ENCODE measurements at places on chromosomes 4 and X.

- DNase-seq, result no peak
Measured at GRCh38 chrX:8927701-8928100, 106.2 kb downstream of the FAM9B start.

DNA sequence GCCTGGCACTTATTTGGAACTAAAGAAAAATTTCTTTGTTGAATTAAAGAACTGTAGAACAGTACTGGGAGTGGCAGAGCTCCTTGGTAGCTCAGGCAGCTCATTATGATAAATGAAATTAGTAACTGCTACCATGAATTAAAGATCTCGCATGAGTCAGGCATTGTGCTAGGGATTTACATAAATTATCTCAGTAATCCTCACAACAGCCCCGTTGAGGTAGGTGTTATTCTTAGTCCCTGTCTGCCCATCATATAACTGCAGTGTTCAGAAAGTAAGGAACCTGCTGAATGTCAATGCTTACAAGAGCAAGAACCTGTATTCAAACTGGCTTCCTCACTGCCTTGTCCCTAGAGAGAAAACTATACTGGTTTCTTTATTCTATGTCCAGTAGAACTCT is 108.3 kb downstream of the NLGN4X start:
- DNase-seq, result no peak

GRCh38 chr4:3041192-3042142 is 32.9 kb downstream of the HTT-AS start:
- DNase-seq, result peak; percentile 69

- DNase-seq, result peak; percentile 27
Measured at GRCh38 chr4:26020083-26020668, 106.2 kb downstream of the SMIM20 start.

DNA sequence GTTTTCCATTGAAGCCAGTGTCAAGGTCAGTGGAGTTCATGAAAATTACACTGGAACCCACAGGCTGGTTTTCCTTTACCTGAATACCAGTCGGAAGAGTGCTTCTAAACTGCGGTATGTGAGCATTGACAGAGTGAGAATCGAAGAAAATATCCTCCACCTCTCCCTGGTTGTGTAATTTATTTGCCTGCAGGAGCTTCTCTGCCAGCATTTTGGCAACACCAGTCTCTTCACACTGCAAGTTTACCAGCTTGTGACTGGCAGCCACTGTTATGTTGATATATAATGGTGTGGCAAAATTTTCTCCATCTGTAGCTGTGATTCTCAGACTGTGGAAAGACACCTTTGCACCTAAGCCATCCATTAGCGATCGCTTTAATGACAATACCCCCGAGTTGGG is 16.1 kb downstream of the FAT1 start:
- no peak for DNase-seq

GRCh38 chr4:13633671-13634070 is 6.1 kb upstream of the BOD1L1 start:
- no peak for DNase-seq

- DNase-seq, result no peak
Measured at GRCh38 chr4:136862653-136863052, 669.6 kb downstream of the PCDH18 start.

DNA sequence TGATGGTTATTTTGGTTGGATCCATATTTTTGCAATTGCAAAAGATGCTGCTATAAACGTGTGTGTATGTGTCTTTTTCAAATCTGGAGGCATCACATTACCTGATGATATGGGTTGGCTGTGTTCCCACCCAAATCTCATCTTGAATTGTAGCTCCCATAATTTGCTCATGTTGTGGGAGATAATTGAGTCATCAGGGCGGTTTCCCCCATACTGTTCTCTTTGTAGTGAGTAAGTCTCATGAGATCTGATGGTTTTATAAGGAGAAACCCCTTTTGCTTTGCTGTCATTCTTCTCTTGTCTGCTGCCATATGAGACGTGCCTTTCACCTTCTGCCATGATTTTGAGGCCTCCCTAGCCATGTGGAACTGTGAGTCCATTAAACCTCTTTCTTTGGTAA is 33.4 kb downstream of the APOOL start:
- no peak for DNase-seq

GRCh38 chr4:182337366-182337765 is 94.2 kb downstream of the TENM3 start:
- DNase-seq, result no peak

- DNase-seq, result no peak
Measured at GRCh38 chrX:42809569-42809968, 31.6 kb upstream of the PPP1R2C start.

DNA sequence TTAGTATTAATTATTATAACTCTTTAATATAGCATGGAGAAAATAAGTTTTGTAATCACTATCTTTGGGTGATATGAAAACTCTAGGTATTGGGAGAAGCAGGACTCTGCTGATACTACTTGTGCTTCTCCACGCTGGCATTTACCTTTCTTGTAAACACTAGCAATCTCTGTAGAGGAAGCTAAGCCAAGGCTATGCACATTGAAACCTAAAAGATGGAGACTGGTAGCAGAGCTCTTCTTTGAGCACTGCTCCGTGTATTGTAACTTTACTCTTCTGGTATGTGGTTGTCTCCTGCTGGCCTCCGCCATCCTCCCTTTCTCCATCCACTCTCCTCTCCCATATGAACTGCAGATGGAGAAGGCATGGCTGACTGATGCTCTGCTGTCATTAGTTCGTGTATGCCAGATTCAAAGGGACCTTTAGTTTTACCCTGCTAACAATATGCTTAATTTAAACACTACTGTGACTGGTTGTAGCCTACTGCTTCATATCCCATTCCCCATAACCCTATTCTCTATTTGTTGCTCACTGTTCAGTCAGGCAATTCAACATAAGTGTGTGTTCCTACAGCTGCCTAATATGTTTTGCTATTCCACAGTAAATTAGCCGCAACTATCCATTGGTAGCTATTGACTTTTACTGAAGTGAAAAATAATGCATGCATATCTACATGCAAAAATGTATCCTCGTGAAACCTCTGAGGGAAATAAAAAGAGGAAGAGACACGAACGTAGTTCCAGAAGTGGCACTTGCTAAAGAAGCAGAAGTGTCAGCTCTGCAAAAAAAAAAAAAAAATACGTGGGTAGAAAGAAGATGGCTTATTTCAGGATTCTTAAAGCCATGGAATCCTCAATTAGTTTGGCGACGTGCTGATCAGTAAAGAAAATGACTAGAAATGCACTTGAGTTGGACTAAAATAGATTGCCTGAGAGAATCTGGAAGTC is 55.6 kb upstream of the CCSER1 start:
- no peak for DNase-seq

- no peak for DNase-seq
Measured at GRCh38 chr4:100147198-100147597, 43.1 kb downstream of the DDIT4L start.

DNA sequence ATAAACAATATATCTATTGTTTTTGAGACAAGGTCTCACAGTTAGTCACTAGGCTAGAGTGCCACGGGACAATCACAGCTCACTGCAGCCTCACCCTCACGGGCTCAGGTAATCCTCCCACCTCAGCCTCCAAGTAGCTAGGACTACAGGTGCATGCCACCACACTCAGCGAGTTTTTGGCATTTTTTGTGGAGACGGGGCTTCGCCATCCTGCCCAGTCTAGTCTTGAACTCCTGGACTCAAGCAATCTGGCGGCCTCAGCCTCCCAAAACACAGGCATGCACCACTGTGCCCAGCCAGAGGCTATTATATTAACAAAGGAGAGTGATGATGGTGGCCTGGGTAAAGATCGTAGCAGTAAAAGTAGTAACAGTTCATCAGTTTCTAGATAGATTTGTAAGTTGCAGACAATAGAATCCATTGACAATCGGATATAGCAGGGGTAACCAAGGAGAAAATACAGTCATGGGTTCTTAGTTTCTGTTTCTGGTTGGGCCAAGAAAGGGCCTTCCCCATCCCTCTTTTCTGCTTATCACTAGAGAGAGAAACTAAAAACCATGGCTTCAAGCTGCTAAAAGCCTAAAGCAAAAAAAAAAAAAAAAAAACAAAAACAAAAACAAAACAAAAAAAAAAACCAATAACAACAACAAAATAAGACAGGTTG is 60.6 kb downstream of the ANXA10 start:
- DNase-seq, result no peak

GRCh38 chr4:76211769-76212708 is 1.6 kb downstream of the SCARB2 start:
- no peak for DNase-seq

DNA sequence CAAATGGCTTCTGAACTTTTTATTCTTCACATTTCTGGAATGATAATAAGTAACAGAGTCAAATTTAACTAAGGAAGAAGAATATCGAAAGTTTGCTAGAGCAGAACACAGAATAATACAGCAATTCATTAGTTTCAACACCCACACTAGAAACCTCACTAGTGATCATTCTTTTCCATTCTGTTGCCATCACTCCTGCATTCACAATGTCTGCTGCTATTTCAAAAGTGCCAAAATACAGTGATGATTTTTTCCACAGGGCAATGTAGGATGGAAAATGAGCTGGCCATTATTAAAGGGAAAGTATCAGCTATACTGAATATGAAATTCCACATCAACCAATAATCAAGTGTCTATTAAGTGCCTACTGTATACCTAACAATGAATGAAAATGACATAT is 186.7 kb downstream of the USP46 start:
- DNase-seq, result no peak

- DNase-seq, result no peak
Measured at GRCh38 chr4:185307136-185307950, 88.4 kb downstream of the LRP2BP start.

GRCh38 chr4:101794806-101795205 is 4.3 kb downstream of the BANK1 start:
- no peak for DNase-seq

GRCh38 chrX:17738737-17739535 is 1.6 kb downstream of the SCML1 start:
- DNase-seq, result no peak

DNA sequence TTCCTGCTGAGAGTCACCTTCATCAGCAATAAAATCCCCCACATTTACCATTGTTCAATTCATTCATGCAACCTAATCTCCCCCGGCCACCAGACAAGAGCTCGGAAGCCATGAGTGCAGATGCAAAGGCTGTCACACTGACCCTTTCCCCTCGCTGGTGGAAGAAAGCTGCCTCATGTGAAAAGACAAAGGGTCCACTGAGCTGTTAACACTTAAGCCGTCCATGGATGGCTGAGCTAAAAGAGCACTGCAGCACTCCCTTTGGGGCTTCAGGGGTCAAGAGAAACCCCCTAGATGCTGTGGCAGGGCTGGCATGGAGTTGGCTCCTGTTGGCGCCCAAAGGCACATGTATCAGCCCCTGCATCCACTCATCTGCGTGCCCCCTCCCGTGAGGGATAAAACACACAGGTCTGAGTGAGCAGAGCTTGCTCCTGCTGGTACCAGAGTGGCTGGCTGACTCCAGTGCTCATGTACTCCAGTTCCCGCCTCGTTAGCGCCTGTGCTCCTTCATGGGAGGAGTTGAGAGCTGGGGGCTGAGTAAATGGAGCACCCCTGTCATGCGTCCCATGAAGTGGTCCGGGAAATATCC is 216.5 kb downstream of the PDHA2 start:
- DNase-seq, result no peak

DNA sequence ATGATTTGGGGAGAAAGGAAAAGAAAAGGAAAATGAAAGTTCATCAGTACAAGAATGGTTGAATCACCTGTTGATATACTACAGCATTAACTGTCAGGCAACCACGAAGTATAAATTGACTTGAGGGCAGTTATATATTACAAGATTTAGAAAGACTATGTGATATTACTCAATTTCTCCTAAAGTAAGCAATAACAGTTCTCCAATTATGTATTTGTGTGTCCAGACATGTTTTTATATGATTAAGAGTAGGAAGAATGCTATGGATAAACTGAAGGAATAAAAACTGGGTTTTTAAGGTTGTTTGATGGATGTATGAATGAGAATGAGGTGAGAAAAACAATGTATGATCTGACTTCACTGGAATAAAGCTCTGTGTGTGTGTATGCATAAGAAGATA is 2234.4 kb downstream of the ARAP2 start:
- no peak for DNase-seq

DNA sequence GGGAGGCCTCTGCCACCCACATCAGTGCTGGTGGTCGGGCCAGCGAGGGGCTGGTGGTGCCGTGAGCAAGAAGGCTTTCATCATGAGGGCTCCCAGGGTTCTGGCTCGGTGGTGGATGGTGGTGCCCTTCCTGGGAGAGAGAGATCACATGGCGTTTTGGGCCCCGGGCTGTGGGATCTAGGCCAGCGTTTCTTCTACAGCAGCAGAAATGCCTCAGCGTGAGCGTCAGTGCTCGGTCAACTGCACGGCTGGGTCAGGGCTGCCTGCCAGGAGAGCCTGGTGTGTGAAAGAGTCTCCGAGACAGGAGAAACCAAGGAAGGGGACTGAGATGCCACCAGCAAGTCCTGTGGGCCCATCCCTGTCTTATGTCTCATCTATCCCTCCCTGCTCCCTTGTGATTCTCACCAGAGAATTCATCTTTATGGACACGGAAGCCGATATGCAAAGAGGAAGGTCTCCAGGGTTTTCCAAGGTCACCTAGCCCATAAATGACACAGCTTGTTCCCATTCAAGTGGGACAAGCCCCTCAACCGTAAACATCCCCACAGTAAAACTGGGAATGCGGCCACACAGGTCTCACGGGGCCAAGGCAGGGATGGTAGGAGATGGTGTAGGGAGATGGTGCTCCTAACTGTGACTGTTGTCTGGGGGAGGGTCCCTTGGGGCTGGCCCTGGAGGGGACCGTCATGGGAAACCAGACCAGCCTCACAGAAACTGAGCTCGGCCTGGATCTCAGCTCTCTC is 99.2 kb downstream of the SORCS2 start:
- no peak for DNase-seq

DNA sequence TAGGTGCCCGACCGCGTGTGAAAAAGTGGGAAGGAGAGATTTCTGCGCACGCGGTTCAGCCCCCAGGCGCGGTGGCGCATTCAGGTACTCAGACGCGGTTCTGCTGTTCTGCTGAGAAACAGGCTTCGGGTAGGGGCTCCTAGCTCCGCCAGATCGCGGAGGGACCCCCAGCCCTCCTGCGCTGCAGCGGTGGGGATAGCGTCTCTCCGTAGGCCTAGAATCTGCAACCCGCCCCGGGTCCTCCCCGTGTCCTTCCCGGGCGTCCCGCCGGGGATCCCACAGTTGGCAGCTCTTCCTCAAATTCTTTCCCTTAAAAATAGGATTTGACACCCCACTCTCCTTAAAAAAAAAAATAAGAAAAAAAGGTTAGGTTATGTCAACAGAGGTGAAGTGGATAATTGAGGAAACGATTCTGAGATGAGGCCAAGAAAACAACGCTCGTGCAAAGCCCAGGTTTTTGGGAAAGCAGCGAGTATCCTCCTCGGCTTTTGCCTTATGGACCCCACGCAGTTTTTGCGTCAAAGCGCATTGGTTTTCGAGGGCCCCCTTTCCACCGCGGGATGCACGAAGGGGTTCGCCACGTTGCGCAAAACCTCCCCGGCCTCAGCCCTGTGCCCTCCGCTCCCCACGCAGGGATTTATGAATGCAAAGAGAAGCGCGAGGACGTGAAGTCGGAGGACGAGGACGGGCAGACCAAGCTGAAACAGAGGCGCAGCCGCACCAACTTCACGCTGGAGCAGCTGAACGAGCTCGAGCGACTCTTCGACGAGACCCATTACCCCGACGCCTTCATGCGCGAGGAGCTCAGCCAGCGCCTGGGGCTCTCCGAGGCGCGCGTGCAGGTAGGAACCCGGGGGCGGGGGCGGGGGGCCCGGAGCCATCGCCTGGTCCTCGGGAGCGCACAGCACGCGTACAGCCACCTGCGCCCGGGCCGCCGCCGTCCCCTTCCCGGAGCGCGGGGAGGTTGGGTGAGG is 3.7 kb downstream of the SHOX start:
- DNase-seq, result no peak

All from activated T-cell treated with anti-CD3 and anti-CD28 coated beads, Interleukin-2, amount 50 U/mL, for 48 hours (primary cell).